Osteocyte (in vitro differentiated cells): ENCODE measurements at places on chromosomes 1 and 21. TPM values are rescaled to one million over a fixed set of nuclear protein-coding genes. Genes with fewer than 3 reads are reported as not detected.

GRCh38 chr21:44686843-44687561, 5.0 kb upstream of the KRTAP12-1 start:
- DNase-seq, result peak; percentile 79
- H3K27ac ChIP-seq, result no peak overlapping the region
- H3K36me3 ChIP-seq, result no peaks in the 10 kb centered on the region
- H3K4me3 ChIP-seq, result no peak overlapping the region

GRCh38 chr1:26787381-26787705, 407 bp upstream of the PIGV start:
- H3K4me3 ChIP-seq, result peak overlapping the region; percentile 95
- H3K27ac ChIP-seq, result peak overlapping the region; percentile 100
- no peak for DNase-seq
- peaks cover 72% of the 10 kb centered on the region for H3K4me1 ChIP-seq

XCL2 gene
- total RNA-seq, result not detected in 2 replicates

S100A9 gene
- total RNA-seq, result not detected in 2 replicates

DNA sequence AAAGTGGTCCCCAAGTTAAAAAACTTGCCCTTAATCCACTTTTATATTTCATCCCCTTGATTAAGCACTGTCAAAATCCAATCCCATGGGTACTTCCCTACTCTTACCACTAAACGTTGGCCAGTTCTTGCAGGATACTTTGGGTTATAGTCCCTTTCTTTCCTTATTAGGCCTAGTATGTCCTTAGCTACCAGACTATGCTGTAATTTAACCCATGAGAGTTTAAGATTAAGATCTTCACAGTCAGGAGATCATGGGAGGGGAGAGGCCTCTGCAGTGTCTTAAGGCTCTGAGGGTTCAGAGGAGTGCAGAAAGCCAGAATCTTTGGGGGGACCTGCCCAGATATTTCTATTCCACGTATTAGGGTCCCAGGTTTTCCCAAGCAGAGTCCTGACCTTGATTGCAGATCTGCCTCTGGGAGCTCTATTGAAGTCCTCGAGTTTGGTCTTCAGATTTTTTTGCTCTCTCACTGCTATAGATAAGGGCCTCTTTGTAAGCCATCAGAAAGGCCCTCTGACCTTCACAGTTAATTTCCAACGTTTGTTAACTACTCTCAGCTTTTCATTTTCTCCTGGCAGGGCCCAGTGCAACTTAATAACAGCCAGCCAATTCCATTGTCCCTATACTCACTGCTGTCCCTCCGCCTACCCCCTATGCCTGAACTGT, 9.0 kb upstream of the CGN start:
- peaks cover 32% of the 10 kb centered on the region for H3K27me3 ChIP-seq
- no peak for DNase-seq
- no peak overlapping the region for H3K27ac ChIP-seq
- no peak overlapping the region for H3K4me3 ChIP-seq
- no peaks in the 10 kb centered on the region for H3K36me3 ChIP-seq

CYP2J2 gene
- total RNA-seq, result 0.13 TPM in 1 of 2 replicates, not detected in the other

REN gene
- total RNA-seq, result not detected in 2 replicates
